ENCODE measurements at places on chromosomes 5 and 9. TPM values are rescaled to one million over a fixed set of nuclear protein-coding genes. Genes with fewer than 3 reads are reported as not detected.

PCSK5 gene
- total RNA-seq = 0.55 TPM

GPX3 gene
- total RNA-seq = 31.9 TPM

TMEM215 gene
- total RNA-seq = not detected

- H3K4me3 ChIP-seq = no peak overlapping the region
- DNase-seq = no peak
- H3K27me3 ChIP-seq = no peaks in the 10 kb centered on the region
- no peak overlapping the region for H3K27ac ChIP-seq
- no peaks in the 10 kb centered on the region for H3K36me3 ChIP-seq
Observed at GRCh38 chr5:129379406-129379805, 80.7 kb upstream of the ADAMTS19 start.

- H3K4me3 ChIP-seq = no peak overlapping the region
- H3K27me3 ChIP-seq = no peaks in the 10 kb centered on the region
- H3K27ac ChIP-seq = no peak overlapping the region
- H3K4me1 ChIP-seq = no peaks in the 10 kb centered on the region
Observed at GRCh38 chr5:39730006-39730405, 305.2 kb upstream of the DAB2 start.

DNA sequence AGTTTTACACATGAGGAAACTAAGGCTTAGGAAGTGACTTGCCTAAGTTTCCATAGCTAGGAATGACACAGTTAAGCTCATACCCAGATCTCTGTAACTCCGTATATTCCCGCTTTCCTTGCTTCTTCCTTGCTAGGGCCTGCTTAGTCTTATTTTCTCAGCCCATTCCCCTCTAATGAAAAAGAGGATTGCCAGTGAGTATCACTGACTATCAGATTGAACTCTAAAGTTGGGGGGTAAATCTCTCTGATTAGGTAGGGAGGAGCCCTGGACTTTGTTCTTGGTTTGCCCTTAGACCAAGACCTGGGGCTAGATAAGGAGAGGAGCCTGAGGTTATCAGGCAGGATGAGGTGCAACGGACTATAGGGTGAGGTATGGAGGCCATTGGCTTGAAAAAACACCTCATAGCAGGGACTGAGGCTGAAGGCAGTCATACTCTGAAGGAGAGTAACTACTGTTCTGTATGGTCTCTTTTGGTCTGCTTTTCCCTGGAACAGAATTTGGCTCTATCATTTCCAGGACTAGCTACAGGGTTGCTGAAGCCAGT, 2.5 kb downstream of the TRIM32 start:
- no peak for DNase-seq
- H3K36me3 ChIP-seq = no peaks in the 10 kb centered on the region
- H3K27ac ChIP-seq = no peak overlapping the region

DNA sequence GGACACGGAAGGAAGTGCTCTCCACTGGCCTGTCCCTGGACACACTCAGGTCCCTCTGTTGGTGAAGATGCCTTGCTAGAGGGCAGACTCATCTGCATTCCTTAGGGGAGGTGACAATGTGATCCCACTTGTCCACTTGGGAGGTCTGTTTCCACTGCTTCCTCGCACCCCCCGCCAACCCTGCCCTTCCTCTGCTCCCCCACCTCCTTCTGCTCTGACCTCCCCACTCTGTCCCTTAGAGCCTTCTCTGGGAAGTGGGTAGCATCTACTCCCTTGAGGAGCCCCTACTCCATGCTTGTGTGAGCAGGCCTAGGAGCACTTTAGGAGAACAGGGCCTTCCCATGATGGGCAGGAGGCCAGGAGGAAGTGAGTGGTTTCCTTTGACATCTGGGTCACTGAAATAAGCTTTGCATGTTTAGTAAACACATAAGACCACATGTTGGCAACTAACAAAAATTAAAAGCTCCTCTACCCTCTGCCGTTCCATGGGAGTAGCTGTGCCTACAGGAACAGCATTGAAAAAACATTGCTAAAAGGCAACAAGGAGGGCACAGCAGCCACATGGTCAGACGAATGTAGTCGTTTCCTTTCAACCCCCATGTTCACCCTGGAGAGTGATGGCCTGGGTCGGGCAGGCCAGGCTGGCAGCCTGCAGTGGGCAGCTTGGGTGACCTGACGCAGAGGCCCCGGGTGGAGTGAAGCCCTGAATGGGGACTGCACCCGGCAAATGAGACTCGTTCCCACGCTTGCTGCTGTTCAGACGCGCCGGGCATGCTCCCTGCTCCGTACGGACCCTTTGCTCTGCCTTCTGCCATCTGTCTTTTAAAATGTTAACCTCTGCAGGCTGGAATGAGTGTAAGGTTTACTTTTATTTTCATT, 634.0 kb downstream of the IRX1 start:
- H3K4me1 ChIP-seq = no peaks in the 10 kb centered on the region
- no peak overlapping the region for H3K4me3 ChIP-seq
- no peaks in the 10 kb centered on the region for H3K27me3 ChIP-seq
- H3K27ac ChIP-seq = no peak overlapping the region

DNA sequence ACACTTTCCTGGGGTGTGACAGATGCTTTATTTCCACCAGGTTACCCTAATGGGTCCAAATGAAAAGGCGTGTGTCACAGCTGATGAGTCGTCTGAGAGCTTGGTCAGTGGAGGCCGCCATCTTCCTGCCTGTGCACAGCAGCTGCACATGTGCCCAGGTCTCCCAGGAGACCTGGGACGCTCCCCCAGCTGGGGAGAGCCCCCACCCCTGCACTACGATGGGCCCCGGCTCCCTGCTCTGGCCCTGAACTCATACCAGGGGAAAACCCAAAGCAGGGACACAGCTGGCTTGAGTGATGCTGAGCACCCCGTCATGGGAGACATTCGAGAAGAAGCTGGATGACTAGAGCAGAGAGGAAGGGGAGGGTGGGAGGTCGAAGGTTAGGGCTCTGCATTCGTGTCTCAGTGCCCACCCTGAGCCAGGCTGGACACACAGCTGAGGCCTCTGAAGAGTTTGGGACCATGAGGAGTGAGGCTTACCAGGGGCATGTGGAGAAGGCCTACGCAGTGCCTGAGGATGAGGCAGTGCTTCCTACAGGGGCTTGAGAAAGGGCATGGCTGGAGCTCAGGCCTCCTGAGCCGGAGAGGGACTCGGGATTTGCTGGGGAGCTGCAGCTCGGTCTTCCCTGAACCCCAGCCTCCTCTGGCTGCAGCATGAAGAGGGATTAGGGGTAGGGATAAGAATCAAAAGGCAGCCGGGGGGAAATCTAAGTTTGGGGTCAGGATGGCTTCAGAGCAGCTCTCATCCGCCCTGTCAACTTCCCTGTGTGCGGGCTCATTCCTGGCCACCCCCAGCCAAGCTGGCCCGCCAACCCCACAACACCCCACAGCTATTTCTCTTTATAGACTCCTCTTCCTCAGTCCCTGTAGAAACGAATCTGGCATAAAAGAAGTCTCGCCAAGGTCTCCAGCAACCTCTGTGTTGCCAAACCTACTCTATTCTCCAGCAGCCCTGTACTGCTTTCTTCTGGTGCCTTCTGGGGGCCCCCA, 42.2 kb upstream of the RNU6ATAC start:
- no peaks in the 10 kb centered on the region for H3K36me3 ChIP-seq
- no peak overlapping the region for H3K27ac ChIP-seq
- peaks cover 57% of the 10 kb centered on the region for H3K4me1 ChIP-seq
- H3K27me3 ChIP-seq = peaks cover 17% of the 10 kb centered on the region

Measured in HepG2 (cell line).